ENCODE measurements at places on chromosomes 5 and 9.

- no peak for DNase-seq
Observed at GRCh38 chr5:72618708-72619107, 111.5 kb upstream of the ZNF366 start.

- DNase-seq: no peak
Observed at GRCh38 chr5:180785121-180785781, 17.4 kb downstream of the MGAT1 start.

GRCh38 chr9:16718952-16719351 lies 151.5 kb downstream of the BNC2 start:
- DNase-seq: no peak

DNA sequence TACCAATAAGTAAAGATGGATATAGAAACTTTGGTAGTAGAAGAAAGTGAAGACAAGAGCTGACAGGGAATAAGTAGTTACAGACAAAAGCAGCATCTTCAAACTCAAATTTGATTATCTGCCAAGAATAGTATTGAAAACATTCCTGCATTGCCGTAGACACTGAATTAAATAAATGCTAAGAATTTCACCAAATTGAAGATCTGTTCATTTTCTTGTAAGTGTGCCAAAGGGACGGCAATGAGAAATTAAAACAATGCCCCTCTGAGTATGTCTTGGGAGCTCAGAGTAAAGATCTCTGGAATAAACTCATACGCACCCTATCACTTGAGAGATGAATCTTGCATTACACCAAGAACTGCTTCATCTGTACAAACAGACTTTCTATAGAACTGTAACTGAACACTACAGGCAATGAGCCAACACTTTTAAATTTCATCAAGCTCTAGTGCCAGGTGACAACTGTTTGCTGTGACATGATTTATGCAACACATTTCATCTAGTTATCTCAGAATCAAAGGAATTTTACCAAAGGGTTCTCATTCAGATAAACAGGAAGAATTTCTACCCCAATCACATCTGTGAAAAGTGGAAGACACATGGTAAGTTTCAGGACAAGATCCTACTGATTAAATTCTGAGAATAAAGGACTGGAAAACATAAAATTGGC lies 66.9 kb downstream of the RFX3 start:
- DNase-seq: no peak

- DNase-seq: no peak
Observed at GRCh38 chr9:6194934-6195333, 20.7 kb upstream of the IL33 start.

All from forelimb muscle (tissue), 1 donor.